Activated T-cell treated with anti-CD3 and anti-CD28 coated beads, Interleukin-2, amount 50 U/mL, for 1 hour (primary cell): ENCODE measurements at places on chromosomes 11 and 22.
A peak's percentile ranks its signal among the peaks of the same experiment; 100 is the strongest.

DNA sequence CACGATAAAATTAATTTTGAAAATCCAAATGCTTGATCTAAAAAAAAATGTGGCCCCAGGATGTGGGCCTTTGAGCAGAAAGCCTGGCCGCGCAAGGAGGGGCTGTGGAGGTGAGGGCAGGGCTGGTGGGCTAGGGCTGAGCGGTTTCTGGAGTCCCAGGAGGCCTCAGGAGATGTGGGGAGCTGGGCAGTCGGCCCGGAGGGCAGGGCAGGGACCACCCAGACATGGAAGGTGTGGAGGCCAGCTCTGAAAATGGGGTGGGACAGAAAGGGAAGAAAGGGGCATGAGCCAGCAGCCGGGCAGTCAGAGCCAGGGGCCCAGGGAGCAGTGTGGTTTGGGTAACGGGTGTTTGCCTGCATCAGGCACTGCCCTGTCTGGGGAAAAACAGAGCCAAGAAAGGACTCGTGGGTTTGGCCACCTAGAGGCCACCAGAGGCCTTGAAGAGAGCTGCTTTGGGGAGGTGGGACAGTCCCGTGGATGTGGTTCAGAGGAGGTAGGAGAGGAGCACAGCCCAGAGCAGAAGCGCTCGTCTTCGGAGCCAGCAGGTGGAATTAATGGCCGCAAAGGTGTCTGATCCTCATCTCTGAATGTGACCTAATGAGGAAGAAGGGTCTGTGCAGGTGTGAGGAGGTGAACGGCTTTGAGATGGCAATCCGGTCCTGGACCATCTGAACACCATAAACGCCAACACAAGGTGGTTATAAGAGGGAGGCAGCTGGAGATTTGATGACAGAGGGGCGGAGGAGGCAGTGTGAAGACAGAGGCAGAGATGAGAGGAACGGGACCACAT, 50.2 kb downstream of the IGF2 start:
- peak; percentile 12 for DNase-seq

GRCh38 chr22:43396934-43397457, 14.8 kb upstream of the MPPED1 start:
- DNase-seq: no peak

DNA sequence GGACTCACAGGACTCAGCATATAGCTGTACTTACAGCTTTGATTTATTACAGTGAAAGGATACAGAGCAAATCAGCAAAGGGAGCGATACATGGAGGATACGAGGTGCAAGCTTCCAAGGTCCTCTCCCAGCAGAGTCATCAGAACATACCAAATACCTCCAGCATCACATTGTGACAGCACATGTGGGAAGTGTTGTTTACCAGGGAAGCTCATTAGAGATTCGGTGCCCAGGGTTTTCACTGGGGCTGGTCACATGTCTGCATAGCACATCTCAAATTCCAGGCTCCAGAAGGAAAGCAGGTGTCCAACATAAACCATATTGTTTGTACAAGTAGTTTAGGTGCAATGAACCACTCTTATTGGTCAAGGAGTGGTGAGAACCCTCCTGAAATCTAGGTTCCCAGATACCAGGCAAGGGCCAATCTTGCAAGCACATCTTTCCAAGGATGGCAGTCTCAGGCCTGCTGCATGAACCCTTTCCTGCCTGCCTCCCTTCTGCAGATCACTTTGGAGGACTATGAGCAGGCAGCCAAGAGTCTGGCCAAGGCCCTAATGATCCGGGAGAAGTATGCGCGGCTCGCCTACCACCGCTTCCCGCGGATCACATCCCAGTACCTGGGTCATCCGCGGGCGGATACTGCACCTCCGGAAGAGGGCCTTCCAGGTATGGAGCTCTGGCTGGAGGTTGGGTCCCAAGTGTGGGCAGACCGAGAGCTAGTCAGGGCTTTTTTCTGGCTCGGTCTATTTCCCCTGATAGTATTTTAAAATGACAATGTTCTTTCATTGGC, 26.7 kb downstream of the AMPD3 start:
- no peak for DNase-seq

DNA sequence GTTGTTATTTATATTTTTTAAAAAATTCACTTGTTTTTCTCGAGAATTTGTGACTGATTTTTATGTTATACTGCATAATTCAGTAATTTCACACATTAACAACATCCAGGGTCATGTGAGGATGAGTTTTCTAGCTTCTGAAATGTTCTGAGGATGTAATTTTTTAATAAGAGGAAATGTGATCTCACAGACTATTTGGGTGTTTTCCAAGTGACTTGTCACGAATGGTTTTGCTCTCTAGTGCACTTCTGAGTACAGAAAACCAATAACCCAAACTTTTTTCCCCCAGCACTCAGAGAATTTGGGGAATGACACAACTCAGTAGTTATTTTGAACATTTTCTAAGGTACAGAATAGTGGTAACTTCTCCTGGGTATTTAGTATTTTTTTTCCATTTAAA, 821.1 kb upstream of the ARHGAP42 start:
- no peak for DNase-seq

- no peak for DNase-seq
Observed at GRCh38 chr22:42932857-42933484, 75.9 kb upstream of the ARFGAP3 start.

DNA sequence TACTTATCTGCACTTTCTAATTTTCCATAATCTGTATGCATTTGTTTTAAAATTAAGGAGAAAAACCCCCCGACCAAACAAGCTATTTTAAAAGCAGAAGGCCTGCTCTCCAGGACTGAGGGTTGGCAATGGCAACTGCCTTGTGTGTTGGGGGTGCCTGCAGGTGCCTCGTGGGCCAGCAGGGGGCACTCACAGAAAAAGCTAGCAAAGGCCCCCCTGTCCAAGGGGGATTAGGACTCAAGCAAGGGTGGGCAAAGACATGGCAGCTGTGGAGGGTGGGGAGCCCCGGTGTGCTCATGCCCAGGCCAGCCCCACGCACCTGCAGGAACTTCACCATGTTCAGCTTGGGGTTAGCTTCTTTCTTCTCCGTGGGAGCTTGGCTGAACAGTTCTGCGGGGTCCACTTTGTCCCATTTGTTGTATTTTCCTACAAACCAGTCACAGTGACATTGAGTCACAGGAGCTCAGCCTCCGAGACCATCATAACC, 10.3 kb downstream of the TOP3B start:
- DNase-seq: peak; percentile 66

- no peak for DNase-seq
Observed at GRCh38 chr11:28697920-28698827, 590.0 kb downstream of the METTL15 start.

- DNase-seq: no peak
Observed at GRCh38 chr11:24163146-24163545, 333.7 kb upstream of the LUZP2 start.

GRCh38 chr11:119666463-119667131, 62.4 kb downstream of the NECTIN1 start:
- peak; percentile 69 for DNase-seq

GRCh38 chr11:10490398-10491241, 35.6 kb downstream of the AMPD3 start:
- no peak for DNase-seq

DNA sequence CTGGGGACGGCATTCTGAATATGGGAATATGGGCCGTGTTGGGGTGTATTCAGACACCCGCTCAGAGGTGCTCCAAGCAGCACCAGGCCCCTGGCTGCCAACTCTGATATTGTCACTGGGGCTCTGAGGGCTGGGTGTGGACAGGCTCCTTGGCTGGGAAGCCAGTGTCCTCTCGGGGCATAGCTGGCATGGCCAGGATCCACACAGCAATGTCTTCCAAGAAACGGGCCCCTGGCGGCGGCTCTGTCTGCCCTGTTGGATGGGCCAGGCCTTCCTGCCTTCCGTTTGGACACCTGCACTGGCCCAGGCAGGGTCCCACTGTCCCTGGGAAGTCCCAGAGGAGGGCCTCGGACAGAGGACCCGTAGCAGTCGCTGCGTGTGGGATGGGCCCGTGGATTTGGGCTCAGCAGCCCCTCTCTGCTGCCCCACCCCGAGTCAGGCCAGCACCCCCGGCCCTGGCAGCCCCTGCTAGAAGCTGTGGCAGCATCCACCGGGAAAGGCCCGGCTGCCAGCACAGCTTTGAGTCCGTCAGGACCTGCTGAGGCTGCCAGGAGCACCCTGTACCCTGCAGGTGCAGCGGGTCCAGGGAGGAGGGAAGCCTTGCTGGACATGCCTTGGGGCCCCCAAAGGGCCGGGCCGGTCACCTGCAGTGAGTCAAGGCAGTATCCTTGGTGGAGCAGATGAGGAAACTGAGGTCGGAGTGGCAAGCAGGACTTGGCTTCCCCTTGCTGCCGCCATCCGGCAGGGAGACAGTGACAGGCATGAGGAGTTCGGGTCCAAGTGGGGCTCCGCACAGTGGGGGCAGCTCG, 4.1 kb downstream of the PANX2 start:
- DNase-seq: no peak

DNA sequence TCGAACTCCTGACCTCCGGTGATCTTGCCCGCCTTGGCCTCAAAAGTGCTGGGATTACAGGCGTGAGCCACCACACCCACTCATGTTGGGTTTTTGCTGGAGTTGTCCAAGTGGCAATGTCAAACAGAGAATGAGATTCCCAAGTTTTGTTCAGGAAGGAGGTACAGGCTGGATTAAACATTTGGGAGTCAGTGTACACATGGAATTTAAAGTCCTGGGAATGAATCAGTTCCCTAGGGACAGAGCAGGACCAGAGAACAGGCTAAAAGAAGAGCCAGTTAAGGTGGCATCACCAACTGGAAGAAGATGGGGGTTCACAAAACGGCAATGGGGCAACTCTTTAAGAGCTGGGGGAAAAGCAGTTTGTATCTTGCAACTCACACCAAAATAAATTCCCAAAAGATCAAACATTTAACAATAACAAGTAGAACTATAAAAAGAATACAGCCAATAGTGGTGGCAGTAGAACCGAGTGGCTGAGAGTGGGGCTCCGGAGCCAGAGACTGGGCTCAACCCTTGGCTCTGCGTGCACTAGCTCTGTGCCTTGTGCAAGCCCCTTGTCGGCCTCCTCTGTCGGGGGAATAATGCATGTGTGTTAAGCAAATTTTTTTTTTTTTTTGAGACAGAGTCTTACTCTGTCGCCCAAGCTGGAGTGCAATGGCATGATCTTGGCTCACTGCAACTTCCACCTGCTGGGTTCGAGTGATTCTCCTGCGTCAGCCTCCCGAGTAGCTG, 33.8 kb upstream of the CTSD start:
- DNase-seq: no peak

DNA sequence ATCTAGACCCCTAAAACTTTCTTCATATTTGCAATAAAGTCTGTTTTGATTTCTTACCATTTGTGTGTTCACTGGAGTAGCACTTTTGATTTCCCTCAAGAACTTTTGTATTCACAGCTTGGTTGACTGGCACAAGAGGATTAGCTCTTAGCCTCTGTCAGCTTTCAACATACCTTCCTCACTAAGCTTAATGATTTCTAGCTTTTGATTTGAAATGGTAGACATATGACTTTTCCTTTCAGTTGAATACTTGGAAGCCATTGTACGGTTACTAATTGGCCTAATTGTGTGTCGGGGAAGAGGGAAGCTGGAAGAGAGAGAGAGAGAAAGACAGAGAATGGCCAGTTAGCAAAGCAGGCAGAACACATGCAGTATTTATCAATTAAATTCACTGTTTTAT, 180.5 kb downstream of the ARHGAP42 start:
- DNase-seq: no peak

DNA sequence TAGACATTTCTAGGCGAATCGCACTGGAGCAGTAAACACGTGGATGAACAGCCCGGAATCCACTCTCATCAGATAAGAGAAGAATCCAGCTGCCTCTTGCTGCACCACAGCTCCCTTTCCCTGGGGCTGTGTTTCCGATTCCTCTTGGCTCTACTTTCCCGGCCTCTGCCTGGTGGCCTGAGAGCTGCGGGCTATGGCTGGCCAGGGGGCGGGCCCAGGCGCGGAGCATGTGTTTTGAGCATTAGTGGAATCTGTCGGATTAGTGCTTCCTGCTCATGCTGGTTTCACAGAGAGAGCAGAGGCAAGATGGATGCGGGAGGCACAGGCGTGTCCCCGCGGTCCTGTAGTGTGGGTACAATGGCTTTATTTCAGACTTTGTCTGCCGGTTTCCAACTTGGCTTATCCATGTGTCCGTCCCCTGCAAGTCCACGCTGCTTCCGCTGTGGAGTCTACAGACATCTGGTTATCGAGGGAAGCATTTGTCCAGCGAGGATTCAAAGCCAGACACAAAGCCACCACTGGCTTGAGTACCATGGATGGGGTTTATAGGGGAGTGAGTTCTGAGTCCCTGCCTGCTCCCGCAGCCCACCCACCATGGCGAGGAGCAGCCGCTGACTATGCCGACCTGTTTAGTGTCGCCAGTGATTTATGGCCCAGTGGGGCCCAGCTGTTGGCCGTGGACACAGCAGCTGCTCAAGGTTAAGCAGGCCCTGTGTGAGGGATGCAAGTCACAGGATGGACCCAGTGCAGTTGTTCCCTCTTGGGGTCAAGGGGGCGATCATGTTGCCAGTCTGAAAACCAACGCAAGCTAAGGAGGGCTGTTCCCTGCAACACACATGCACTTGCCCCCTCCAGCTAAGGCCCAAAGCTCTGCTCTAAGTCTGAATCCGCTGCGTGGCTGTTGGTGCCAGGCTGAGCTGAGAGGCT, 43.3 kb upstream of the EP300 start:
- no peak for DNase-seq
